ENCODE measurements at places on chromosomes 6 and 20.

DNA sequence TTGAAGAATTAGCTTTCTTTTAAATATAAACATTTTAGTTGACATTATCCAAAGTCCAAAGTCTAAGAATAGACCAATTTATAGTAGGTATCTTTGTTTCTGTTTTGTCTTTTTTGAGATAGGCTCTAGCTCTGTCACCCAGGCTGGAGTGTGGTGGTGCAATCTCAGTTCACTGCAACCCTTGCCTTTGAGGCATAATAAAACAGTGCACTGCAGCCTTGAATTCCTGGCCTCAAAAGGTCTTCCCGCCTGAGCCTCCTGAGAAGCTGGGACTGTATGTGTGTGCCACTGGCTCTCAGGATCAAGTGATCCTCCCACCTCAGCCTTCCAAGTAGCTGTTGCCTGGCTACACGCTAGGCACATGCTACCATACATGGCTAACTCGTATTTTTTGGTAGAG is 135.4 kb downstream of the REV3L start:
- no peak for DNase-seq

DNA sequence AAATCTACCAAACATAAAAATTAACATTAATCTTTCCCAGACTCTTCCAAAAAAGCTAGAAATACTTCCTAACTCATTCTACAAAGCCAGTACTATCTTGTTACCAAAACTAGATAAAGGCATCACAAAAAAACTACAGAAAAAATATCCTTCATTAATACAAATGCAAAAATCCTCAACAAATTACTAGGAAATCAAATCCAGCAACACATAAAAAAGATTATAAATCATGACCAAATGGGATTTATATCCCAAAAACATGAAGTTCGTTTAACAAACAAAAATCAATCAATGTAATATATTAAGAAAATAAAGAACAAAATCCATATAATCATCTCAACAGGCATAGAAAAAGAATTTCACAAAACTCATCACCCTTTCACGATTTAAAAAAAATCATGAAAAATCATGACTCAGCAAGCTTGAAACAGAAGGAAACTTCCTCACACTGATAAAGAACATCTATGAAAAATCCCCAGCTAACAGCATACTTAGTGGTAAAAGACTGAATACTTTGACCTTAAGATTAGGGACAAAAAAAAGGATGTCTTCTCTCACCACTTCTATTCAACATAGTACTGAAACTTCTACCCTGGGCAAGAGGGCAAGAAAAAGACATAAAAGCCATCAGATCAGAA is 43.2 kb downstream of the RANBP9 start:
- DNase-seq, result no peak

DNA sequence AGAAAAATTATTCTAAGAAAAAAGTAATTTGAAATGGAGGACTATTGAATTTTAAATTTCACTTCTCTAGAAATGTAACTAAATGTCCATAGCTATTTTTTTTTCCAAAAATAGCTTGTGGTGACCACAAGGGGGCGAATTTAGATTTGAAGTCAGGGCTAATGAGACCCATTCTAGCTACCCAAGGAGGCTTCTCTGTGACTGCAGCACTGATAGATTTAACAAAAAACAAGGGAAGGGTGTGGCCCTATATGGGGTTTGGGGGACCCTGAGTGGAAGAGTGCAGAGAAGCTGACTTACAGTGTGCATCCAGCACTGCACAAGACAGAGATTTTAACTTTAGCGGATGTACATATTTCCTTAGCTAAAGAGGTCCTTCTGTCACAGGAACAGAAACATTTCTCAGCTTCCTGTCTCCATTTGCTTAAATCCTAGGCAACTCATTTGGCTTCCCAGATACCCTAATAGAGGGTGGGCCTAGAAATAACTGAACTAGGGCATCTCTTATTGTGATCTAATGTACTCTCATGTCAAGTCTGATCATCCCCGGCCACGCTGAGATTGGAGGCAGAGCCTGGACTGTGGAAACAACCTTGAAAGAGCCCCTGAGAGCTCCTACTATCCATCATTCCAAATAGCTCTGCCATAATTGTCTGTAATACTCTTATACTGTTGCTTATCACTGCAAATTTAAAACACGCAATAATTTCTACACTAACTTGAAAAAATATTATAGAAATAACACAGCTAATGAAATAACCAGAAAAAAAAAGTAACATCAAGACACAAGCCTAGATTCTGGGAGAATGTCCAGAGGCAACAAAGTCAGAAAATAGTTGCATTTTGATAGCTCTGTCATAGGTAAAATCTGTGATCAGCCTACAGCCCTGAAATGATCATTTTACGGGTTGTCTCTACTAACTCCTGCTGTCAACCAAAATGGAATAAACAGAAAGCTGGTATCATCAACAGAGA is 93.6 kb downstream of the SNAP91 start:
- peak; percentile 9 for DNase-seq

DNA sequence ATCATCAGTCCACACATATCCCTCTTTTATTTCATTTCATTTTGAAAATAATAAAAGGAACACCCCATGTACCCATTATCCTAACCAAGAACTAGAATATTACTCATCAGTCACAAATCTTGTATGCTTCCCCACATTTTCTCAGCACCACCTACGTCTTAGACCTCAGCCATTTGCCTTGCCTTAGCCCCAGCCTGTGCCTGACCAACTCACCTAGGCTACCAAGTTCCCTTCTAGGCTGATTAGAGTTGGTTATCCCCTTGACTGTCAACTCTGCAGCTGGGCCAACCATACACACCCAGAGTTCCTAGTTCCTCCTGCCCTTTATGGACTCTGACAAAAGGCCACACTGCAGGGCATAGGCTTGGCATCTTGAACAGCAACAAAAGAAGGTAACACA is 33.4 kb upstream of the IPCEF1 start:
- no peak for DNase-seq

DNA sequence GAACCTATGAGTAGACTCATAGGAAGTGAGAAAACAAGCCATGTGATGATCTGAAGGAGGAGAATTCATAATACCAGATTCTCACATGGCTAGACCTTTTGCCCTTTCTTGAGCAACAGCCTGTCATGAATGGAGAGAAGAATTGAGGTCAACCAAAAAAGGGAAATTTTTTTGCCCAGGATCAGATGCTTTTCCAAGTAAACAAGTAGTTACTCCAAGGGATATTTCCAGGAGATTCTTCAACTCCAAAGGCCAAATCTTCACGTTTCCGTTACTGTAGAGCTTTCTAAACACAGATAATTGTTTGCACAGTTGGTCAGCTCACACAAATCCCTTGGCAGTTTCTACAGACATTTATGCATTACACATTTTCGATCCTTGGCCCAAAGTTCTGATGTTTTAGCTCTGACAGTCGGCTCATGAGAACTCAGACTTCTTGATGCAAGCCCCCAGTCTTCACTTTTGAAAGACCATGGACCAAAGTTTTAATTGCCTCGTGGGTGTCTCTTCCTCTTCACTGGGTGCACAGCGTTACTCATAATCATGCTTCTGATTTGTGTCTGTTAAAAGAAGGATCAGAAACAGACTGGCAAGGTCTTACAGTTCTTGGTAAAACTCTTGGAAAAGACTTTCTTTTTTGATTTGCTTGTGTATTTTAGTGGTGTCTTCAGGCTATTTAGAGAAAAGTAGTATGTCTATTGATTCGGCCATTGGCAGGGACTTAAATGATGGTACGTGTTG is 115.0 kb downstream of the TSHZ2 start:
- no peak for DNase-seq

- no peak for DNase-seq
Observed at GRCh38 chr6:3784885-3785744, 33.6 kb upstream of the PXDC1 start.

- no peak for DNase-seq
Observed at GRCh38 chr6:139979021-139979725, 604.7 kb upstream of the CITED2 start.

DNA sequence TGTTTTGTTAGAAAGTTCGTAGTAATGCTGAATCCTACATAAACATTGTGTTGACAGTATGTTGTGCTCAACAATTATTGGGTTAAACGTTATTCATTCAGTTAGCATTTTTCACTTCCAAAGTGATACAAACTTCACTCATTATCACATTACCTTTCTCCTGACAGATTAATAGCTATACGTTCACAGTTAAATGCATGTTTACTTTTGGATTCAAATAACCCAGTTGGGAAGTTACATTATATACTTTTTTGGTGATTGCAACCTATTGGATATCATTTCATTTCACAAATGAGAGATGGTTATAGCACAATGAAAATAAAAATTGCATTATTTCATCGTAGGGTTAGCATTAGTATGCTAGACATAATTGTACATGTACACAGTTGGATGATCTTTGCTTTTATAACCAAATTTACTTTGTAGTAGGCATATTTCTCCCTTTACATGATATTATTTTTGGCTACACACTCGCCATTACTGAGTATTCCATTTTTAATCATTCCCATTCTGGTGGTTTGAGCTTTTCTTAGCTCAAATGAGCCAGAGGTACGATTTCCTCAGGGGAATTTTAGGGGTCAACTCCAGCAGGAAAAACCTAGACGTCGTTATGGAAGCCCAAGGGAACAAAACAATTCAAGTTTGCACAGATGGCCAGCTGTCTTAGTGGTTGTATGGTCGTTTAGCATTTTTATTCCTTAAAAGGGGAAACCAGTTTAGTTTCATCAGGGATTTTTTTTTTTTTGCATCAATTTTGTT is 2.1 kb upstream of the HIVEP1 start:
- no peak for DNase-seq

- no peak for DNase-seq
Observed at GRCh38 chr6:317448-318144, 25.3 kb downstream of the DUSP22 start.

DNA sequence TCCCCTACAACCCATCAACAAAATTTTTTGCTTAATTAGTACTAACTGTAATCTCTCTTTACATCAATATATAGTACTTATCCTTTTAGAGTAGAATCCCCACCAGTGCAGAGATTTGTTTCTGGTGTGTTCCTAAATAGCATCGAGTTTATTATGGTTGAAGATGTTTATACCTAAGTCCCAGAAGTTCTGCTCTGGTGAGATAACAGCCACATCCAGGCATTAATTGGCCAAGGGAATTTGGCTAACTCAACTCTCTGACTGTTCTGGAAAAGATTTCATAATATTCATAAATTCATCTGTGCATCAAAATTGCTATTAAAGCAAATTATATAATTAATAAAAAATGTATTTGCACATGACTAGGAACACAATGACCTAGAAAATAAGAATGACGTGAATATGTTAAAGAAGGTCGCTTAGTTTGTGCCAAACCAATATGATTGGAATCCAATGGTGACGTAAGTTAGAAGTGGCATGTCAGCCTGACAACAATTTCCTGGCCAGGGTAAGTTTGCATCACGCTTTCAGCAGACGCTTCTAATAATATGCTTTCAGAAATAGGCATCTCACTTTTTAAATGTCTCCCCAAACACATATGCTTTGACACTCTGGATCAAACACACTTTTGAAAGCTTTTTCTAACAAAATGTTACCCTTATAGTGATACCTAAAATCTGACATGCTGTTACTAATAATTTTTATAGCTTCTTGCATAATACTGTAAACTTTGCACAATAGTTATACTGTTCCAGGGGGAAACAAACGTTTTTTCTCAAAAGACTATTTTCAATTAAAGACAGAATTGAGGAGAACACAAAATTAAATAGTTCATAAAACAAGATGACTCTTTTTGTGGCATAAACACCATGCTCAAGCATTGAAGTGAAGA is 236.7 kb downstream of the TENT5A start:
- DNase-seq, result no peak

DNA sequence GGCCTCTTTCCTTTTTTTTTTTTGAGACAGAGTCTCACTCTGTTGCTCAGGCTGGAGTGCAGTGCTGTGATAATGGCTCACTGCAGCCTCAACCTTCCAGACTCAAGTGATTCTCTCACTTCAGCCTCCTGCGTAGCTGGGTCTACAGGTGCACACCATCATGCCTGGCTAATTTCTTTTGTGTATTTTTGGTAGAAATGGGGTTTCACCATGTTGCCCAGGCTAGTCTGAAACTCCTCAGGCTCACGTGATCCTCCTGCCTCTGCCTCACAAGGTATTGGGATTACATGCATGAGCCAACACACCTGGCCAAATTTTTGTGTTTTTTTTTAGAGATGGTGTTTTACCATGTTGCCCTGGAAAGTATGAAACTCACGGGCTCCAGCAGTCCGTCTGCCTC is 29.3 kb downstream of the SRC start:
- DNase-seq, result no peak

- no peak for DNase-seq
Observed at GRCh38 chr6:106128981-106129781, 43.0 kb downstream of the PRDM1 start.

DNA sequence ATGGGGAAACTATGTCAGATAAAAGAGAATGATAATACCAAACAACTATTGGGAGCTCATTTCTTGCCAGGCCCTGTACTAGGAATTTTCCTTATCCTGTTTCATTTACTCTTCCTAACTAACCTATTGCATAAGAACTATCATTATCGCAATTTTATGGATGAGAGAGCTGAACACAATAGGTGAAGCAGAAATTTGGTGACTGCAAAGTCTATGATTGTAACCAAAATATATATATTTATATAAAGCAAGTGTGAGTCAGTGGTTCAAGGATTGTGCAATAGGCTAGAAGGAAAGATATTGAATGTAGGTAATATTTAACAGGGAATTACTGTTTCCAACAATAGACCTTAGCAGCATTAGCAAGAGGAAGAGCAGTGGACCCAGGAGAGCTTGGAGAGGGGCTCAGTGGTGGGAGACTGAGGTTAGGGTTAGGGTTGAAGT is 181.1 kb upstream of the TENT5A start:
- DNase-seq, result no peak

- DNase-seq, result no peak
Observed at GRCh38 chr20:58225452-58226200, 2.8 kb downstream of the ANKRD60 start.

- DNase-seq, result no peak
Observed at GRCh38 chr20:23200914-23201313, 114.8 kb upstream of the CD93 start.

- no peak for DNase-seq
Observed at GRCh38 chr6:138451043-138451442, 47.0 kb downstream of the HEBP2 start.

DNA sequence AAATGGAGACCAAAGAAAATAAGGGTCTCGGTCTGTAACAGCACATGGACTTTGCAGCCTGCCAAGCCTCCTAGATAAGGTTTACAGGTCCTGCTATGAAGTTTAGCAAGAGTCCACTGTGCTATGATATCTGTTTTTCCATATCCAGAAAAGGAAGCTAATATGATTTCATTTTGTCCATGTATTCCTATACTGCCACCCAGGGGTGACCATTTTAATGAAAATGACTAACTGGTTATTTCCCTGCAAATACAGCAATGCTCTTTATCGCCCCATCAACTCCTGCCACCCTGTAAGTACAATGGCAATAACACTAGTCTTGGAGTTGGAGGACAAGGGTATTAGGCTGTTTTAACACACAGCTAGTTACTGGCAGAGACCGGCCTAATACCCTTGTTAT is 115.2 kb upstream of the GLP1R start:
- DNase-seq, result peak; percentile 7

Measured in DMS79 treated with DMSO at 0.1 percent for 48 hours (cell line).